ENCODE measurements at places on chromosomes 7 and 10.

DNA sequence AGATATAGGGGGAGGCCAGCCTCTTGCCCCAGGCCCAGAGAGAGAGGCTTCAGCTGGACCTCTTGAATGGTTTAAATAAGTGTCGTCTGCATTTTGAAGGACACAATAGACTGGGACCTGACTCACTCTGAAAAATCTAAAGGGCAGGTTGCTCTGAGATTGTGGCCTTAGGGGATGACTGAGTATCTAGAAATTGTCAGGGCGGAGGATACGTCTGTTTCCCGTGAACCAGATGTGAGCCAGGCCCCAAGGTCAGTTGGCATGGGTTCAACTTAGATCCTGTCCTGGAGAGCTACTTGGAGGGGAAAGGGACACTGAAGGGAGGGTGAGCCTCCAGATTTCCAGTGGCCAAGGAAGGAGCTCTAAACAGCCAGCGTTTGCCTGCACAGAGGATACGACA is 110.2 kb downstream of the CHN2 start:
- DNase-seq: peak; percentile 16

- DNase-seq: no peak
Observed at GRCh38 chr7:30519122-30519521, 14.5 kb upstream of the GGCT start.

GRCh38 chr10:94500063-94500462 is 45.5 kb upstream of the HELLS start:
- DNase-seq: no peak

- peak; percentile 56 for DNase-seq
Observed at GRCh38 chr10:28663576-28664368, 13.5 kb upstream of the BAMBI start.

GRCh38 chr10:59376846-59377245 is 14.5 kb upstream of the FAM13C start:
- no peak for DNase-seq

DNA sequence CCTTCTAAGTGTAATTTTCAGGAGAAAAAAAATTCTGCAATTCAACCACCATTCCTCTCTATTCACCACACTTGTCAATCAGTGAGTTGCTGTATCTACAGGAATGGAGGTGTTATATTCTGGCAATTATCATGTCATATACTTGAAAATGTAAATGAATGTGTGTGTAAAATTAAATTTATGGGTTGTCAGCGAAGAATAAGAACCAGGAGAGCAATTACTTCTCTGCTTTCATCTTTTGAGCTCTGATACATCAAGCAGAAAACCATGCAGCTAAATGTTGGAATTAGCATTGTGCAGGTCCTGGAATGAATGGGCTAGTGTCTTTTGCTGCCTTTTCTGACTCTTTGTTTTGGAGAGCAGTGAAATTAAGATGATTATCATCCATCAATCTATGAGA is 207.6 kb downstream of the FOXP2 start:
- DNase-seq: peak; percentile 41

GRCh38 chr7:74084722-74085578 is 1.3 kb downstream of the LIMK1 start:
- DNase-seq: no peak

DNA sequence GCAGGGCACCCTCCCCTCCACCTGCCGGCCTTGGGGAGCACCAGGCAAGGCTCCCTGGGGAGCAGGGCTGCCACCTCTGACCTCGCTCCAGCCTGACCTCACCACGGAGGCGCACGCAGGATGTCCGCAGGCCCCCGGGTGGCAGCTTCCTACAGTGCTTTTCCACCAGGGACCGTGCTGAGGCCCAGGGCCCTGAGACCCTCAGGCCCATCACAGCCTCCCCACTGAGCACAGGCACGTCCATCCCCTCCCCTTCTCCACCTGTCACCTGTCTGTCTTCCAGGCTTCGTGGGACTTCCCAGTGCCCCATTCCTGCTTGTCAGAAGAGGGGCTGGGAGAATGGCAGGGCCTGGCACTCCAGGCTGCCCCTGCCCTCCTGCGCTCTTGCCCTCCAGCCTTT is 90.1 kb downstream of the LHPP start:
- no peak for DNase-seq

- peak; percentile 18 for DNase-seq
Observed at GRCh38 chr7:1931256-1931950, 261.3 kb downstream of the ELFN1 start.

- no peak for DNase-seq
Observed at GRCh38 chr7:3244241-3244814, 56.7 kb upstream of the SDK1 start.

DNA sequence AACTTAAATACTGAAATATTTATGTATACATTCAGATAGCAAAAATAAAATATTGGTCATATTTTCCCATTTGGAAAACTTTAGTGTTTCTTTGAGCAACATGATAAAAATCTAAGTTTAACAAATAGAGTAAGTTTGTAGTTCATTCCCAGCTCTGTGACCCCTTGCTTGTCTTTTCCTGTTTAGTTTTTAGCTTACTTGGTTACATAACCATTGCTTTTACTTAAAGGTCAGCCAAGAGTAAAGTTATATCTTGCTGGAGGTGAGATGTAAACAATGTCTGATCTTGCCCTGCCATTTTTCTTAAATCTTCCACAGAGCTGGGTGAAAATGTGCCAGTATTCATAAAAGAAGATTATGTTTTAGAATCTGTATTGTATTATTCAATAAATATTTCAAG is 46.7 kb upstream of the MDFIC start:
- DNase-seq: no peak

DNA sequence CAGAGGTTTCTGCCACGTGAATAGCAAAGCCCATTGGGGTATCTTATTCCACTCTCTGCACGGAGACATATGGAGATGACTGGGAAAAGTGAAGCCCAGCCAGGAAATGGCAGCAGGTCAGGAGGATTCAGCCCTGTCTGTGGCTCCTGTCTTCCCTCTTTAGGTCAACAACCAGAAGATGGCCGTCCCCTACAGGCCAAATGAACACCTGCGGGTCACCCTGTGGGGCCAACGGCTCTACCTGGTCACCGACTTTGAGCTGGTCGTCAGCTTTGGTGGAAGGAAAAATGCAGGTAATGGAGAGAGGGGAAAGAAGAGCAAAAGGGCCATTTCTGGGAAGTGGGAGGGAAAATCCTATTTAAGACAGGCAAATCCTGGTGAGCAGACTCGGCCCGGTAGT is 38.3 kb downstream of the EPHB4 start:
- DNase-seq: no peak

- DNase-seq: no peak
Observed at GRCh38 chr7:4136501-4137110, 545.5 kb upstream of the FOXK1 start.

GRCh38 chr7:64875658-64876406 is 27.2 kb upstream of the ZNF273 start:
- no peak for DNase-seq

DNA sequence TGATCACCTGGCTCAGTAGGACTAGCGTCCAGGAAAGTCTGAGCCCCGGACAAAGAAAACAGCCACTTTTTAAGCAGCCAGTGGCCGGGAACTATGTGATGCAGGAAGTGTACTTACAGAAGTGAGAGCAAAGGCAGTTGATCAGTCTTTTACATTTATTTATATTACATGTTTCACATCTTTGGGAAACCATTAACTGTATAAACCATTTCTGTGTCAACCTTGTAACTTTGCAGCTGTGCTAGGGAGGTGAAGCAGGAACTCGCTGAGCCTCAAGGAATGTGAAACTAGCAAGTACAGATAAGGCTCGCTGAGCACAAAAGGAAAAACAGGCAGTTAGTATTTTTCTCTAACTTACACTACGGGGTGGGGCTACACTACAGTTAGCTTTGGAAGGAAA is 39.9 kb upstream of the HECW1 start:
- DNase-seq: no peak

DNA sequence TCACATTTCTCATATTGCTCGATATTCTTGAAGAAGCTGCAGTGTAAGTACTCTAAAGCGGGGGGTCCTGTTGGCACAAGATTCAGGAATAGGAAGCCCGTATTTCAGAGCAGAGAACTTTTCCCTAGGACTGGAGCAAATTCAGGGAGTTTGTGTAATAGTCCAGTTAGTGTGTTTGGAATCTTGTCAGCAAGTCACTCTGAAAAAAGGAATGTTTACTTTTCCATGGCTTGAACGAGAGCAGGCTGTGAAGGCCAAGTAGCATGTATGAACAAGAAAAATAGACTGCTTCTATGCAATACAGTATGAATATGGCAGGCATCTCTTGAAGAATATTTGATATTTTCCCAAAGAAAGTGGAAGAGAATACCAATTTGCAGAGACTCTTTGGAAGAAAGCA is 39.8 kb downstream of the CDC123 start:
- no peak for DNase-seq

GRCh38 chr10:17768957-17769356 is 17.0 kb downstream of the TMEM236 start:
- no peak for DNase-seq

GRCh38 chr7:73802459-73802858 is 28.3 kb upstream of the CLDN4 start:
- DNase-seq: no peak

GRCh38 chr7:34787586-34787985 is 129.6 kb downstream of the NPSR1 start:
- no peak for DNase-seq

- no peak for DNase-seq
Observed at GRCh38 chr7:44224974-44225565, 24.3 kb downstream of the YKT6 start.
